ENCODE measurements at places on chromosomes 7 and 10. TPM values are rescaled to one million over a fixed set of nuclear protein-coding genes. Genes with fewer than 3 reads are reported as not detected.

DNA sequence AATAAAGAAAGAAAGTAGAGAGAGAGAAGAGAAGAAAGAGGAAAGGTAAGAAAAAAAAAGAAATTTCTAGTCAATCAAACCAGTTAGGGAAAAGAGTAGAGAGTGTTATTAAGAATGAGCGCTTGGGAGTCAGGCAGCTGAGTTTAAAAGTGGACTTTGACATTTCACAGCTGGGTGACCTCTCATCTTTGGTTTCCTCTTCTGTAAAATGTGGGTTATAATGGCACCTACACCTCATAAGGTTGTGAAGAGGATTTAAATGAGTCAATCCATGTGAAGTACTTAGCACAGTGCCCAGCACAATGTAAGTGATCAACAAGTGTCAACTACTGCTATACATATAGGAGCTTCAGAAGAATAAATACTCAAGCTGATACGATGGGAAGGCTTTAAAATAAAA, 12.2 kb downstream of the HOXA1 start:
- H3K36me3 ChIP-seq = no peaks in the 10 kb centered on the region
- DNase-seq = no peak
- no peak overlapping the region for H3K4me3 ChIP-seq
- H3K4me1 ChIP-seq = no peaks in the 10 kb centered on the region
- H3K27ac ChIP-seq = no peak overlapping the region

GRCh38 chr7:30595436-30596013, 847 bp downstream of the GARS1 start:
- H3K27me3 ChIP-seq = no peaks in the 10 kb centered on the region
- H3K4me1 ChIP-seq = no peaks in the 10 kb centered on the region
- DNase-seq = no peak
- H3K27ac ChIP-seq = peak overlapping the region; percentile 98
- H3K36me3 ChIP-seq = peaks cover 10% of the 10 kb centered on the region

DNA sequence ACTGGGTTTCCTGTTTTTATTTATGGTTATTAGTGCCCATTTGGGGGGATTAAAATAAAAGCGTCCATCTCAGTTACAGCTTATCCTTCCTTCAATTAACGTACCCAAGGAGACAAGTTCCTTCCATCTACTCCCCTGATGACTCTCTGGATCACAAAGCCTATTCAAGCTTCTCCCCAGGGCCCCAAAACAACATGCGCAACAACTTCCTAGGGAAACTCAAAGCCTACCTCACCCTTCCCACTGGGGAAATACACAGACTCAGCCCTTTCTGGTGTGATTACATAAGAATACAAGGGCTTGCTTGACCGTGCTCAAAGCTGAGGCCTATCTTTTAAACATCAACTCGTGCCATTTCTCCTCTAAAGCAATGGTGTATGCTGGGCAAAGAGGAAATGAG, 112.4 kb downstream of the CDK6 start:
- no peak overlapping the region for H3K4me3 ChIP-seq
- no peak for DNase-seq
- no peak overlapping the region for H3K27ac ChIP-seq
- peaks cover 2% of the 10 kb centered on the region for H3K4me1 ChIP-seq
- no peaks in the 10 kb centered on the region for H3K36me3 ChIP-seq

GRCh38 chr10:62073429-62073828, 171.9 kb downstream of the ARID5B start:
- no peak for DNase-seq
- no peak overlapping the region for H3K4me3 ChIP-seq
- H3K27ac ChIP-seq = no peak overlapping the region
- H3K4me1 ChIP-seq = no peaks in the 10 kb centered on the region
- H3K36me3 ChIP-seq = peaks cover 4% of the 10 kb centered on the region

GRCh38 chr7:47685712-47686376, 103.9 kb upstream of the TNS3 start:
- no peaks in the 10 kb centered on the region for H3K27me3 ChIP-seq
- H3K27ac ChIP-seq = no peak overlapping the region
- H3K4me1 ChIP-seq = peaks cover 7% of the 10 kb centered on the region

DNA sequence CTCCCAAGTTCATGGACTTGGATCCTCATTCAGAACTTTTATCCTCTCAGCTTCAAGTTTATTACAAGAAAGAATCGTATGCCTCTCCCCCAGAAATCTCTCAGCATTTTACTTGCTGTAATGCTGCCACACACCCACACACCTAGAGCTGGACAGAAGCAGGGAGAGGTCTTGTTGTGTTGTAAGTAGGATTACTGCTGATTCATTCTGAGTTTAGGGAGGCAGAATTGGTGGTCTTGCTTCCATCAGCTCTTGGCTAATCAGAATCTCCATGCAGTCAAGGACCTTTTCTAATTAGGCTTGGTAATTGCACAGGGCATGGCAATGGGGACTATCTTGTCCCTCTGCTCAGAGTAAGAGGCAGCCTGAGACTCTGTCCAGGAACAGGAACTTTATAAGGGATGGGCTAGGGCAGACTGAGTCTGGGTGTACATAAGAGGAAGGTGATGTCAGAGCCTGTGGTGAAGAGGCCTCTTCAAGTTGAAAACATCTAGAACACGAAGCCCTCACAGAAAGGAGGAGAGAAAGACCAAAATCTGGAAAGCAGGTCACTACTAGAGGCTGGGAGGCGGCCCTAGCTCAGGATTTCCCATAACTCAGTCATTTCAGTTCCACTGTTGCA, 7.0 kb upstream of the PTPRE start:
- H3K27me3 ChIP-seq = no peaks in the 10 kb centered on the region
- H3K27ac ChIP-seq = no peak overlapping the region
- H3K4me3 ChIP-seq = no peak overlapping the region
- no peaks in the 10 kb centered on the region for H3K36me3 ChIP-seq
- no peak for DNase-seq

DNA sequence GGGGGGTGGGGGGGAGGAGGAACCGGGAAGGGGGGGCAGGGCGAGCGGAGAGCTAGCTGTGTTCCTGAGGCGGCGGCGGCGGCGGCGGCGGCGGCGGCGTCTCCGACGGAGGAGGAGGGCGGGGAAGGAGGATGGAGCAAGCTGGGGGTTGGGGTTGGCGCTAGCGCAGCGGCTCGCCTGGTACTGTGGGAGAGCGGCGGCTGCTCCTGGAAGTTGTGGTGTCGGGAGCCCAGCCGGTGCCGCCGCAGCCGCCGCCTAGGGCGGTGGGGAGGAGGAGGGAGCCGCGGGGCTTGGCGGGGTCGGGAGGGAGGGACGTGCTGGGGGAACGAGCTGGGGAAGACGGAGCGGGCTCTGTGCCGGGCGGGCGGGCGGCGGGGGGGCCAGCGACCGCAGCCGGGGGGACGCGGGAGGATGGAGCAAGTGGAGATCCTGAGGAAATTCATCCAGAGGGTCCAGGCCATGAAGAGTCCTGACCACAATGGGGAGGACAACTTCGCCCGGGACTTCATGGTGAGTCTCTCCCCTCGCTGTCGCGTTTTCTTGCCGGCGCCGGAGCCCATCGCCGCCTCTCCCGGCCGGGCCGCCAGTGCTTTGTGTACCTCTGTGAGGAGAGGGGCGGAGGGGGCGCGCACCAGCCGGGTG, at the start of gene PTPN12:
PTPN12 (plus strand) TSS at position 160 of the 642 bp plus-strand sequence; CDS start at position 412, 252 bp downstream.
- peak within 1 kb of the TSS; percentile 76 for H3K4me3 ChIP-seq
- H3K27ac ChIP-seq = peak within 1 kb of the TSS; percentile 95
- no peaks in the 10 kb centered on the region for H3K36me3 ChIP-seq
- DNase-seq = no peak

NAT16 gene
- total RNA-seq = not detected
